NCI-H446 (cell line): ENCODE measurements at places on chromosomes 7 and 10.

DNA sequence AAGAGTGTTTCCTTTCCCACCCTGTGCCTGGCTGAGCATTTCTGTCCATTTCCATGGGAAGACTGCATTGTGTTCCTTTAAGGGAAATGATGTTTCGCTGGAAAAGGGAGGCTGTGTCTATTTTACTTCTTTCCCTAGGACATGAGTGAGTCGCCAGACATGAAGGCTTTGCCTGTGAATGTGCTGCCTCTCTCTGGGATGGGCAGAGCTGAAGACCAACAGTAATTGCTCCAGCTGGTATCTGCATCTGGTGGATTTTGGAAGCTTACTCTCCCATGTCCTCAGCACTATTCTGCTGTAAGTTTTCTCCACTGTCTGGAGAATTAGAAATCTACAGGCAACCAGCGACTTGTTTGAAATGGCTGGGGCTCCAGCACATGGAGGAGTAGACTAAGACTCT is 264.6 kb upstream of the BMPER start:
- no peak for DNase-seq

- DNase-seq, result no peak
These were observed 48.4 kb downstream of the PRR15 start for GRCh38 chr7:29611941-29612544.

DNA sequence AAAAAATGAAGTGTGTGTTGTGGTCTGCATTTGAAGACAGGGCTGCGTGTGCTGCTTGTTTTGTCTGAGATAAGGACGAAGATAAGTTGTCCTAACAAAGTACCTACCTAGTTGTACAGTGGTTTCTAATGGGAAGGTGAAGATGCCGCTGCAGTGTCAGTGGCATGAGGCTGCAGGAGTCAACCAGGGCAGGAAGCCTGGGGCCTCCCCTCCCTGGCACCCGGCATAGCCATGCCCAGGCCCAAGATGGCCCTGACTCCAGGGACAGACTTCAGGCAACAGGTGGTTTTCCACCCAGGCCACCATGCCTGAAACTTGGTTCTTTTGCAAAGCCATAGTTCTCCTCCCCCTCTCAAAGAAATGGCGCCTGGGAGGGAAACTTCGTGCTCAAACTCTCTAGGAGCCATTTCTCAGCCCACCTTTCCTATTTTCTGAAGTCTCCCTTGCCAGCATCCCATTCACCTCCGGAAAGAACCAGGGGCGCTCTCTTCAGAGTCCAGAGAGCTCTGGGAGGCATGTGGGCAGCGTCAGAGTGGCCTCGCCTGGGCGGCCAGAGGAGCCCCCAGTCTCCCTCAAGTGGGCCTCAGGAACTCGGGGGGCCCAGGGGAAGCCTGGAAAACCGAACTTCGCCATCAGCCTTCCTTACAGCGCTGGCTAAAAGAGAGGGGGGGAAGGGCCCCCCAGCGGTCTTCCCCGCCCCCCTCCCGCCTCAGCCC is 2.1 kb upstream of the KAT6B start:
- DNase-seq, result no peak

DNA sequence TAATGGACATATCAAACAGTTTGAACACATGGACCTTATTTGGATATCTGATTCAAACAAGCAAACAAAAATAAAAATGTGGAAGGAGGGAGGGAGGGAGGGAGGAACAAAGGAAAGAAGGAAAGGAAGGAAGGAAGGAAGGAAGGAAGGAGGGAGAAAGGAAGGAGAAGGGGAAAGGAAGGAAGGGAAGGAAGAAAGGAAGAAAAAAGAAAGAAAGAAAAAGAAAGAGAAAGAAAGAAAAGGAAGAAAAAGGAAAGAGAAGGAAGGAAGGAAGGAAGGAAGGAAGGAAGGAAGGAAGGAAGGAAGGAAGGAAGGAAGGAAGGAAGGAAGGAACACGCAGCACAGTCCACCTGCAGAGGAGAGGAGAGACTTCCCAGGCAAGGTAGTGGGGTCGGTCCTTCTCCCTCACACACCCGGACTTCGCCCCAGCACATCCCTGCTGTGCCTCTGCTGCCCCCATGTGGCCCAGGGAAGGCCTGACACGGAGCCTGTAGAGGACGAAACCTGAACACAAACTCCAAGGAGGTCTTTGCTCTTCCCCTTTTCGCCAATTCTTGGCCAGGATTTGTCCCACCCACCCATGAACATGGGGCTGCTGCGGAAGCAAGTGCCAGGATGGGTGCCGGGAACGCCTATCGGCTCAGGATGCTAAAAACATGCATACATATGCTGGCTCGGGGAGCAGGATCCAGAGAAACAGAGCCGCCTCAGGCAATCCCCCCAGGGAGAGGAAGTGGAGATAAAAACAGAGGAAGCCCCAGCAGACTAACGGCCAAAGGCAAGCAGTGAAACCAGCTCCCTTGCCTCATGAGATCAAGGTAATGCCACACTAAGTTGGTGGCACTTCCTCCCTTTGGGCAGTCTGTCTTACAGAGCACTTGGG is 52.3 kb upstream of the DGKI start:
- peak; percentile 21 for DNase-seq

DNA sequence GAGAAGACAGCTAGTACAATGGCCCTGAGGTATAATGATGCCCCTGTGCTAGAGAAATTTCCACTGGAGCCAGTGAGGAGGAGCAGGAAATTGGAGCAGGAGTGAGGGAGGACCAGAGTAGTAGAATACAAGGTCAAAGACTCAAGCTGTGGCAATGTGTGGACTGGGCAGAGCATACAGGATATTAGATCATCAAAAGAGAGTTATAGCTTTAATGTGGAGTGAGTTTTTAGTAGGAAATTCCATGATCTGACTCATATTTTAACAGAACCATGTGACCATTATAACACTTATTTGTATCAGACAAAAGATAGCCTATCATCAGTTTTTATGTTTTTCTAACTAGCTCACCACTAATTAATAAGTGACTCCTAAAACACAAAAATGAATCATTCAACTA is 154.1 kb downstream of the DGKB start:
- peak; percentile 46 for DNase-seq

DNA sequence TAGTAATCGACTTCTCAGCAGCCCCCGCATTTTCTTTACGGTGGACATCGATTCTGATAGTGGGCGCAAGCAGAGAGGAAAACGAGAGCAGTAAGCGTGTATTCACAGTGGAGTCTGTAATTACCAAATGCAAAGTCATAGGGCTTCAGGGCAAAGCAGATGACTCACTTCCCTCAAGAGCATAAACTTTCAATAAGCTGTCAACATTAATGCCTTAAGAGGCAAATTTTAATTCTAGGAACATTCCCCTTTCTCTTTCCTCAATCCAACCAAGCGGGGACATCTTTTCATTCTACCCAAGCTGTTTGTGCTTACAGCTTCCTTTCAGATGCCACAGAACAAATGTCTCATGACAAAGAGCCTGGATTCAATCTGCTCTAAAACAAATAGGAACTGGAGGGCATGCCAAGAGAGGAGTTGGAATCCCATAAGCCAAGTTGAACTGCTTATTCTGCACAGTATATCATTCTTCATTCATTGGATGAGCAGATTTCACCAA is 48.6 kb downstream of the MALSU1 start:
- peak; percentile 65 for DNase-seq

- no peak for DNase-seq
These were observed 12.4 kb downstream of the WDFY4 start for GRCh38 chr10:48697091-48697490.

DNA sequence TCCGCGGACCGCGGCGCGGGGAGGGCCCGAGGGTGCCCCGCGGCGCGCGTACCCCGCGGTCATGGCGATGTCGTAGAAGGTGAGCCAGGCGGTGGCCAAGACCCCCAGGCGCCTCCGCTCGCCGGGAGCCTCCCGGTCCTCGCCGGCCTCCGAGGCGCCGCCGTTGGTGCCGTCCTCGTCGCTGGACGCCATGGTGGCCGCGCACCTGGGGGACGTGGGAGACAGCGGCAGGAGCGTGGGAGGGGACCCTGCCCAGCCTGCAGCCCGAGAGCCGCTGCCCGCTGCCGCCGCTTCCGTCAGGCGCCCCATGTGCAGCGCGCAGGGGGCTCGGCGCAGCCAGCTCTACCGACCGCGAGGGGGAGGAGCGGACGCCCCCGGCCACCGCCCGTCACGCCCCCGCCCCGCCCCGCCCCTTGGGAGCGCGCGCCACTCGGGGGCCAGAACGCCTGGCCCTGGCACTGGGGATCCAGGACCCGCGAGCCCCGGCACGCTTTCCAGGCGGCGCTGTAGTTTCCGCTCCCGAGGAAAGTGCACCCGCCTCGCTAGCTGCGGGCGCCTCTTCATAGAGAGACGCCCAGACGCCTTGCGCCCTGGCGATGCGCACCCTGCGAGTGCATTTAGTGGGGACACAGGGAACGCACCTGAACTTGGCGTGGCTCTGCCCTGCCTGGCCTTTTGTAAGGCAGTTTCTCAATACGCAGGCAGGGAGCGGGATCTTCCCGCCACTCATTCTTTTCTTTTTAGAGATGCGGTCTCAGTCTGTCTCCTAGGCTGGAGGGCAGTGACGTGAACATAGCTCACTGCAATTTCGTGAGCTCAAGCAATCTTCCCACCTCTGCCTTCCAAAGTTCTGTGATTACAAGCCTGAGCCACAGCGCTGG is at the start of gene HACD1:
Gene HACD1, minus strand, starts transcription at position 344 of the 881 bp plus-strand sequence. Its CDS starts 35 bp downstream, at position 309.
- peak; percentile 50 for DNase-seq

DNA sequence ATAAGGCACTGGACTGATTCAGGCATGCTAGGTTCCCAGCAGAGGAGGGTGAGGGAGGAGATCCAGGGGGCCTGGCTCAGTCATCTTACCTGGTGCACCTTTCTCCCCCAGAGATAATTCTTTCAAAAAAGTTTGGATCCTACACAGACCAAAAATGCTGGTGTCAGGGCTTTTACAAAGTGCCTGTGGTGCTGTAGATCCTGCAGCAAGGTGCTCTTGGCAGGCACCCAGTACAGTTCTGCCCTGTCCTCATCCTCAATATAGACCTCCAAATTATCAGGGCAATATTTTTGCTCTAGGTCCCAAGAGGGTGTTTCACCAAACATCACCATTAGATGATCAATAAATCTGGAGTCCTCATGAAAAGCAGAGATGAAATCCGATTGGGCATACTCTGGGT is 78.5 kb upstream of the IGFBP3 start:
- DNase-seq, result no peak

- no peak for DNase-seq
These were observed 17.9 kb downstream of the PDIA4 start for GRCh38 chr7:149010451-149010850.

DNA sequence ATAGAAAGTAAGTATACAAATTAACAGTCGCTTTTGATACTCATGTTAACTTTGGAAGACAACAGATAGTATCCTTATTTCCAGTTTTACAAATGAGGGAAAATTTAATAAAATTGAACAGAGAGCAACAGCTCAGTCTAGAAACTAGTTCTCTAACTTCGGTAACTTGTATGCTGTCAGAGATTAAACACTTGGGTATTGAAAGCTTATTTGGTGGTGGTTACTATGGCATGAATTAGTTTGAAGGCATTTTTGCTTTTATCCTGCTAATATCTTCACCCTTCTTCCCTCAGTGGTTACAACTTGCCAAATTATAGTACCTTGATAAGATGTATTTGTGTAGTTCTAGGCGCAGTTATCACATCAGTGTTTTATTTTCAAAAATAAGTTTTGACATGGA is 7.2 kb downstream of the WAC start:
- DNase-seq, result no peak

DNA sequence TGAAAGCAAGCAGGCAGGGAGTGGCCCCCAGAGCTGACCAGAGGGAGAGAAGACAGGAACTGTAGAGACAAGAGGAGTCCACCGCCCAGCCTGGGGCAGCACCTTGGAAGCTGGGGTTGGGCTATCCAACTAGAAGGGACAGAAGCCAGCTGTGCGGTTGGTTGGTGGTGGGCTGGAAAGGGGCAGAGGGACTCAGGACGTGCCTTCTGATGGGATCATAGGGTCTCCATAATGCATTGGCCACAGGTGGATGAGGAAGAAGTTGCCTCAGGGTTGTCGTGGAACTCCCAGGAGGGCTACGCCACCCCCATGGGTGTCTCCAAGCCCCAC is 114.0 kb upstream of the RET start:
- DNase-seq, result no peak

GRCh38 chr10:130190055-130190736 is 54.0 kb downstream of the GLRX3 start:
- no peak for DNase-seq

DNA sequence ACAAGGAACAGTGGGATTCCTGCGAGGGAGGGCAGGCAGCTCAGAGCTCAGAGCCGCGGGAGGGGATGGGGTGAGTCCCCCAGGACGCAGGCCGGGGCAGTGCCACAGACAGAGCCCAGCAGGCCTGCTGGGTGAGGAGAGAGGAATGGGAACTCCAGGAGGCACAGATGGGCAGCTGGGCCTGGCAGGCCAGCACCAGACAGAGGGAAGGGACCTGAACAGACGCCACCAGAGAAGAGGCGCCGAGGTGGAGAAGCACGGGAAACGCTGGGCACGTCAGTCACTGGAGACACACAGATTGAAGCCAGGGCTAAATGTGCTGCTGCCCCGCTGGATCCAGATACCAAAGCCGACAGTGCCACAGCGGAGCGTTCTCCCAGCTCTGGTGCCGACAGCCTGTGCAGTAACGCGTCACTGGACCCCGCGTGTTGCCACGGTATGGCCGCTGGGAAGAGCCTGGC is 225.8 kb downstream of the MAD1L1 start:
- no peak for DNase-seq

GRCh38 chr10:68871105-68871711 is 29.9 kb upstream of the DDX50 start:
- peak; percentile 39 for DNase-seq

- DNase-seq, result no peak
These were observed 18.5 kb downstream of the NUP42 start for GRCh38 chr7:23200331-23200730.

DNA sequence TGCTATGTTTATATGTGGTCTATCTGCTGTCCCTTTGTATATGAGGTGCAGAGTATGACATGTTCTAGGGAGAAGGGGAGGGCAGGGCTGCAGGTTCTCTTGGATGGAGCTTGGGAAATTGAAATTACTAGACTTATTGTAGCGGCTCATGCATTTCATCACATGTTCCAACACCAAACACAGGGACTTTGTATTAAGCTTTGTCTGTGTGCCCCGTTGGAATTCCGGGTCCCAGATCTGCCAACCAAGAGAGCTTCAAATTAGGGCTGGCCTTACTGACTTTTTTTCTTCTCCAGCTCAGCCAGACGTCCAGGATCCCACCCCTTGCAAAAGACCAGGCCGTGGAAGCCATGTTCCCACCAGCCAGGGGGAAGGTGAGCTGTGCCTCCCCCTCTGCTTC is 3.4 kb downstream of the ZNF789 start:
- no peak for DNase-seq

GRCh38 chr10:131089861-131090260 is 221.7 kb downstream of the TCERG1L start:
- DNase-seq, result no peak
